ENCODE measurements at places on chromosomes 7 and 10. TPM values are rescaled to one million over a fixed set of nuclear protein-coding genes. Genes with fewer than 3 reads are reported as not detected.

Gene GPAM
- 8.2 TPM for total RNA-seq

Gene NPTX2
- total RNA-seq, result not detected

DNA sequence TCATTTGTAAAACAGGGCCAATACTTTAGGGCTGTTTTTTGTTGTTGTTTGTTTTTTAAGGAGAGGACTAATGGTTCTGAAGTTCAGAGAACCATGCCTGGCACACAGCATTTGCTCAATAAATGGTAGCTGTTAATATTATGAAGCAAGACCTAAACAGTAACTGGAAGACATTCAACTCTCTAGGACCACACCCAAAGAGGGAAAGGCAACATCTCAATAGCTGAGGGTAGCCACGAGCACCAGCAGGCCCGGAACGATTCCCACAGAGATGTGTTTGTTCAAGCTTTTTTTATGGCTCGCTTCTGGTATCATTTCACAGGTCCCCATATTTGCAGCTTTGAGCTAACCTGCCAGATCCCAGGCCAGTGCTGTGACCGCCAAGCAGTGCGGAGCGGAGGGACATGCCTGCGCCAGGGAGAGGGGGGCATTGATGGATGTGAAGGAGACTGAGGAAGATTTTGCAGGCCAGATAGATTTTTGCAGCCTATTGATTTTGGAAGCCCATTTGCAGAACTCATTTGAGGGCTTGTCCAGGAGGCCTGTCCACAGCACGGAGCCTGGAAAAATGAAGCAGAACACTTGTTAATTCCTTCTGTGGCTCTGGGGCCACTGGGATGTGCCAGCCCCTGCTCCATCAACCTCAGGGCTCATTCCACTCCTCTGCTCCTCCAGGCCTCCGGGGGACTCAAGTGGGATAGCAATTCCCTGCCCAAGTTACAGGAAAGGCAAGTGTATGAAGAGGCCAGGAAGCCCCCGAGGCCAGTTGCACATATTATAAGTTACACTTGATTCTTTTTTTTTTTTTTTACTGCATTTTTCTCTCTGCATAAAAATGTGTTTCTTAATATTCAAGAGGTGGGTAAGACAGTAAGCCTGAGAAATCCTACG is 57.3 kb upstream of the FGFR2 start:
- no peak for DNase-seq

Gene DOCK4
- total RNA-seq, result 5.3 TPM

Gene TMEM178B
- total RNA-seq, result 0.96 TPM

DNA sequence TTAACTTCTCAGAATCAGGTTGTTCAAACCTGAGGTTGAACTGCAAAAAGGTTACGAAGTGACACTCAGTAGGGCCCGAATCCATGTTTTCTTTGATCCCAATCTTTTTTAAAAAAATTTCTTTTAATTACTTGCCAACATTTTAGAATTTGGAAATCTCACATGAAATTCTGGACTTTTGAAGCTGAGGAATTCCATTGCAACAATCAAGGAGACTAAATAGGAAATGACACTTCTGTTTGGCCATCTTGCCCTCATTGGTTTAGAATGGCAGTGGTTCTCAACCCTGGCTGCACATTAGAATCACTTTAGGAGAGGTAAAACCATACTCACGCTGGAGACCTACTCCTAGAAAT is 471 bp upstream of the TOMM7 start:
- no peak for DNase-seq

Gene GPRIN2
- total RNA-seq, result not detected

- DNase-seq, result no peak
Observed at GRCh38 chr7:27101171-27101956, 1.1 kb downstream of the HOXA2 start.

Gene PRPS1L1
- not detected for total RNA-seq

DNA sequence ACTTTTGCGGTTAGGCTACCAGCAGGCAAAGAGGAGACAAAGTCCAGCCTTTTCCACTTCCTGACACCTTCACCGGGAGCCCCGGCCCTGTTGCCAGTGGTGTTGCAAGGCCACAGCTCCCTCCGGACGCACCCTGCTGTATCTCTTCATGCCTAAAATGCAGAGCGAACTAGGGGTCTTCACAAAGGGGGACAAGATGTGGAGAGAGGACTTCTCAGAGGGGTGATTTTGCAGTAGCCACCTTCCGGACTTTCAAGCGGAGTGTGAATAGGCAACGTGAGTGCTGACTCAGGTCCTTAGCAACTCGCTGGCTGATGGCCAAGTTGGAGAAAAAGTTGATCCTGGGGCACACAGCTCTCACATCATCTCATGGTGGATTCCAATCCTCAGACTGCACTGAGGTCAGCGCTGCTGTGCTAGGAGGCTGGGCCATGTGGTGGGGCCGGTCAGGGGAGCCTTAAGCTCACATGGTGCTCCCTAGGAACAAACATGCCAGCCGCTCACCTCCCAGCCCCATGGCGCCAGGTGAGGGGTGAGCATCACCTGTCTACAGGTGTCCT is 166.3 kb downstream of the LCOR start:
- no peak for DNase-seq

DNA sequence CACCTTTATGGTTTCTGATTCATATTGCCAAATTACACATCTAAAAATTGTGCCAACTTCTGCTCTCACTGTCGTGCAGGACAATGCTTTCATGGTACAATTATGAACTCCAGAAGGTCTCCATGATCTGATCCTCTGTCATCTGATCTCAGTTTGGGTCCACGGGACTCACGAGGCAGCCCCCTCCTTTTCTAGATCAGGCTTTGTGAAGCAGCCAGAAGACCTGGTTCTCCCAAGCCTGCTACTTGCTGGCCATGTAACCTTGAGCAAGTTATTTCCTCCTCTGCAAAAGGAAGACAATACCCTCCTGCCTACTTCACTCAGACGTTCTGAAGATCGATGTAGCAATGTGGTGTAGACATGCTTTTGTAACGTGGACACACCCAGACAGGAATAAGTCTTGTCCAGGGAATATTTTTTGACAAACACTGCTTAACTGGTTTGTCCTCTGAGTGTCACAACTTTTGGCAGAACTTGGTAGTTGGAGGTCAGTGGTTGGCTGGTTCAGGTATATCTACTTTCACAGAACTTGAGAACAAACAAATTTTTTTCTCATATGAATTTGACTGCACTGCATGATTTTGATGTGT is 19.6 kb downstream of the CALML3 start:
- no peak for DNase-seq

- DNase-seq, result no peak
Observed at GRCh38 chr10:124896751-124897150, 45.2 kb upstream of the ZRANB1 start.

GRCh38 chr10:68606918-68607317 is 46.8 kb downstream of the TET1 start:
- no peak for DNase-seq

DNA sequence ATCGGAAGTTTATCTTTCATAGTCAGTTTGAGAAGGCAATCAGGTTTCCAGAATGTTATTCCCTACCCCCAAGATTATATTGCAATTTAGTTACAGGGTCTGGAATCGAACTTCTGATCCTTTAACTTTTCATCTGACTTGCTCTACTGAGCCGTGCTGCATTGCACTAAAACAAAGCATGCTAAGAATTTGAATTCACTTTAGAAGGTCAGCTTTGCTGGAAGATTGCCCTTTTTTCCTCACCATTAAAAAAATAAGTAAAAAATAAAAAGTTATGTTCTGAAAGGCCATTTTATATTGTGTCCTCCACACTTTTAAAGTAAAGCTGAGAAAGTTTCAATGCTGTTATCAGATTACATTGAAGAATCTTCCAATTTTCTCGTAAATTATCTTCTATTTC is 388.8 kb upstream of the PHF14 start:
- DNase-seq, result no peak

GRCh38 chr7:94050046-94050445 is 45.9 kb upstream of the BET1 start:
- peak; percentile 89 for DNase-seq

GRCh38 chr10:78035025-78035424 is 1.4 kb downstream of the RPS24 start:
- no peak for DNase-seq

DNA sequence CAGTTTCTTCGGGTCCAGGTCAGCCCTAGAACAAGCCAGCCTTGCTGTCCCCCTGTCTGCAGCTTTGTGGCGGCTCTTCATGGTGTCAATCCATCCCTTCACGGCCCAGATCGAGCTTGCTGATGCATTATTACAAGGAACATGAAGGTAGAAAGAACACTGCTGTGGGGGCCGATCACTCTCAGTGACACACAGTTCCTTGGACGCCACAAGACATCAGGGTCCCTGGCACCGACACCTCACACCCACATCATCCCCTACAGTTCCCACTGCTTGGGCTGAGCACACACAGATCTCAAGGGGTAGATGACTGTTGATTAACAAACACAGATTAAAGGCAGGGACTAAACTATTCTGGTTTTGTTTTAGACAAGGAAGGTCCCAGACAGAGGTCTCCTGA is 119.4 kb downstream of the KMT2E start:
- no peak for DNase-seq

Gene MUC12
- not detected for total RNA-seq

DNA sequence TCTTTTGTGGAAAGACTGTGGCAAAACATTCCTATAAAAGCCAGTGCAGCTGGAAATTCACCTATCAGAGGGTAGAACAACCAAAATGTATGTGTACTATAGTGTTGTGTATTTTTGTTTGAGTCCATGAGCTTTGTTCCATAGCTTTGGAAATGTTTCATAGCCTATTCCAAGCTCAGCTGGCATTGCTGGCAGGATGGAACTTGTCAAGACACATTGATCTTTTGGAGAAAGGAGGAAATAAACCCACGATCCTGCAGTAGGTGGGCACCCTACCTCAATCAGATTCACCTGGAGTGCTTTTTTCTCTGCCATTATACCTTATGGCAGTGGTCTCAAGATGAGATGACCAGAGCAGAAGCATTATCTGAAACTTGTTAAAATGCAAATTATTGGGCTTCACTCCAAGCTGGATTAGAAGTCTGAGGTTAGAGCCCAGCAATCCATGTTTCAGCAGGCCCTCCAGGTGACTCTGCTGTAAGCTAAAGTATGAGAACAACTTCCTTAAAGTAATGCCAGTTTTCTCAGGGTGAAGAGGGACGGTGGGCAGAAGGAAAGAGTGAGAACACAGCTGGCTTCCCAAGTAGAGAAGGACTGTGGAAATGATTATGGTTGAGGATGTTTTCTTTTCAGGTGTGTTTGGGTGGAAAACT is 30.3 kb upstream of the CDK1 start:
- DNase-seq, result no peak

GRCh38 chr7:158428837-158429753 is 158.5 kb downstream of the PTPRN2 start:
- DNase-seq, result no peak

Gene RARRES2
- 0.46 TPM for total RNA-seq

- no peak for DNase-seq
Observed at GRCh38 chr7:19327018-19327417, 181.8 kb upstream of the FERD3L start.

- DNase-seq, result peak; percentile 25
Observed at GRCh38 chr7:24227603-24228359, 56.2 kb upstream of the NPY start.

DNA sequence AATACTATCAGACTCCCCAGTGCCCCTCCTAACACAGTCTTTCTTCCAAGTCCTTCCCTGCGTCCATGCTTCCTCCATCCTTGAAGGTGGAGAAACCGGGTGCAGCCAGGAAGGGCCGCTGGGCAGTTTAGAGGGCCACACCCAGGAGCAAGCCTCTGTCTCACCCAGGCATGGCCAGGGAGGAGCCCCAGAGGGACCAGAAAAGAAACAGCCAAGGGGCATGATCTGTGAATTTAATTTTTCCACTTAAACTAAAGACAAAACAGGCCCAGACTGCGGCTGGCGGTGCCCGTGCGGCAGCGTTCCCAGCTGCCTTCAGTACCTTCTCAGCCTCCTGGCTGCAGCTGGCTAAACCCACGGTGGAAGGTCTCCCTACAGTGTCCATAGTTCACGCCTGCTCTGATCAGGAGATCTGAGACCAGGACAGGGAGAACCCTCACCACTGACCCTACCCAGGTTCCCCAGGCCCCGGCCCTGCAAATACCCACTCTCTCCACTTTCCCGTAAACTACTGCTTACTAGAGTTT is 12.9 kb downstream of the UNCX start:
- no peak for DNase-seq

Gene NXPH1
- not detected for total RNA-seq

Gene HOXA9
- total RNA-seq, result not detected

Gene TWIST1
- total RNA-seq, result not detected

- no peak for DNase-seq
Observed at GRCh38 chr10:84217746-84218145, 7.6 kb downstream of the LRIT2 start.

Gene DDX50
- total RNA-seq, result 38.6 TPM

Gene PSD
- total RNA-seq, result 1.6 TPM

Gene ITIH5
- total RNA-seq, result not detected

GRCh38 chr10:77158666-77159065 is 478.9 kb downstream of the KCNMA1 start:
- DNase-seq, result no peak

DNA sequence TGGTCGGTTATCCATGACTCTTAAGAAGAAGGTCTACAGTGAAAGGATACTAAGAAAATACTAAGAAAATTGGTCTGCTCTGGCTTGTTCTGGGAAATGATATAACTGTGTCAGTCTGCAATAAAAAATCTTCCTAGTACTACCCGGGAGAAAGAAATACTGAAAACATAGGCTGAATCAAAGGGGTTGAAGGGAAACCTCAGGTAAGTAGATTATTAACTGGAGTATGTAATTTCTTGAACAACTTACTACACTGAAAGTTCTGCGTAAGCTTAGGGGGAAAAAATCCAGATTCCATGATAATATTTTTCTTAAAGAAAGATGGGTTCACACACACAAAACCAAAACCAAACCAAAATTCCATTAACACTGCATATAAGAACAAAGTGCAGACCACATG is 143.3 kb downstream of the KMT2E start:
- DNase-seq, result no peak

DNA sequence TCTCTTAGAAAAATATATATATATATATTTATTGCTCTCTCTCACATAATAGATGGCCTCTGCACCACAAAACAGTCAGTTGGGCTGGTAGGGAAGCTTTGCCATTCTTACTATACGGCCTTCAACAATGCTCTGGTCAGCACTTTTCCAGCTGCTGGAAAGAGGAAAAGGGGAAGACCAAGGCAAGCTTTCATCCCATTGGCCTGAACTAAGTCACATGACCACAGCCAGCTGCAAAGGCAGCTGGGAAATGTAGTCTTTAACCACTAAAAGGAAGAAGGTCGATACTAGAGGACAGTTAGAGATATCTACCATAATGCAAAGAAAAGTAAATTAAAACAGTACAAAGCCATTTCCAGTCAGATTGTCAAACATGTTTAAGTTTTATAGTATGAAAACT is 58.4 kb upstream of the MACROH2A2 start:
- DNase-seq, result peak; percentile 18

DNA sequence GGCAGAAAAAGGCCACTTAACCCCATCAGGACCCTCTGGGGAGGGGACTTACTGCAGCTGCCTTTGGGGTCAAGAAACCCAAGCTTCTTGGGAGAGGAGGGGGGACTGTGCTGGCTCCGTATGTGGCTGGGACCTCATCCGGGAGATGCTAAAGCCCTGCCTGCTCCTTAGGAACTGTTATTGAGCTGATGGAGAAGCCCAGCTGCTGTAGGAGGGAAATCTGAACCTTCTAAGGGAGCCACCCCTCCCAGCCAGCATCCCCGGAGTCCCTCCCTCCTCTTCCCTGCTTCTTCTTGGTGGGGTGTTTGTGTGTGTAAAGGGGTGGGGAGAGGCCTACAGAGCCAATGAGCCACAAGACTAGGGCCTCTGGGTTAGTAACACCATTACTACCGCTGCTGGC is 8.2 kb downstream of the KCNIP2 start:
- DNase-seq, result no peak

Gene ATOH7
- not detected for total RNA-seq

Gene ATG9B
- 5.1 TPM for total RNA-seq

Gene ZNF33A
- total RNA-seq, result 96.1 TPM
